Glutamatergic neuron (in vitro differentiated cells): ENCODE measurements at places on chromosomes 3 and 15. TPM values are rescaled to one million over a fixed set of nuclear protein-coding genes. Genes with fewer than 3 reads are reported as not detected.
A peak's percentile ranks its signal among the peaks of the same experiment; 100 is the strongest.

GRCh38 chr3:138078901-138079344, 36.5 kb downstream of the DZIP1L start:
- no peaks in the 10 kb centered on the region for H3K36me3 ChIP-seq
- H3K4me1 ChIP-seq = no peaks in the 10 kb centered on the region
- H3K27ac ChIP-seq = no peak overlapping the region
- no peaks in the 10 kb centered on the region for H3K27me3 ChIP-seq

Gene NR2E3
- 0.69 TPM for total RNA-seq

Gene GNAT1
- total RNA-seq = not detected

GRCh38 chr3:132464066-132464465, 46.8 kb downstream of the DNAJC13 start:
- H3K36me3 ChIP-seq = peaks cover 4% of the 10 kb centered on the region
- no peak overlapping the region for H3K4me3 ChIP-seq
- peaks cover 10% of the 10 kb centered on the region for H3K4me1 ChIP-seq
- no peak overlapping the region for H3K27ac ChIP-seq
- DNase-seq = no peak

GRCh38 chr15:41017066-41017735, 63.9 kb downstream of the CHAC1 start:
- DNase-seq = no peak
- H3K27me3 ChIP-seq = no peaks in the 10 kb centered on the region
- H3K4me1 ChIP-seq = no peaks in the 10 kb centered on the region
- H3K36me3 ChIP-seq = no peaks in the 10 kb centered on the region
- H3K27ac ChIP-seq = no peak overlapping the region
- no peak overlapping the region for H3K4me3 ChIP-seq

DNA sequence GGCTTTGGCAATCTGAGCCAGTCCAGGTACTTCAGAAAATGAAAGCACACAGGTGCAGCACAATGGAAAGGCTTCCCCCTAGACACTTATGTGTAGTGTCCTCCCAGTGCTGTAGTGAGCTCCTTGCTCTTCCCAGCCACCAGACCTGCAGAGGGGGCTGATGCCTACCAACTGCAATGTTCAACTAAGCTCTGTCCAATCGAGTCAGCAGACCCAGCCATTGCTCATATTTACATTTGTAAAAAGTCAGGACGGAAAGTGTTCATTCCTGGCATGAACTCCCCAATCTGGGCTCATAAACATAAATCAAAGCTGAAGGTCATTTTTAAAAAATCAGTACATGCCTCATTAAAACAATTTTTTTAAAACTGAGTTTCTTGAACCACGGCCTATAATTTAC, 73.0 kb downstream of the FOXP1 start:
- H3K27me3 ChIP-seq = no peaks in the 10 kb centered on the region
- DNase-seq = no peak
- H3K27ac ChIP-seq = no peak overlapping the region
- H3K36me3 ChIP-seq = no peaks in the 10 kb centered on the region

Gene MAP1A
- 301 TPM for total RNA-seq

DNA sequence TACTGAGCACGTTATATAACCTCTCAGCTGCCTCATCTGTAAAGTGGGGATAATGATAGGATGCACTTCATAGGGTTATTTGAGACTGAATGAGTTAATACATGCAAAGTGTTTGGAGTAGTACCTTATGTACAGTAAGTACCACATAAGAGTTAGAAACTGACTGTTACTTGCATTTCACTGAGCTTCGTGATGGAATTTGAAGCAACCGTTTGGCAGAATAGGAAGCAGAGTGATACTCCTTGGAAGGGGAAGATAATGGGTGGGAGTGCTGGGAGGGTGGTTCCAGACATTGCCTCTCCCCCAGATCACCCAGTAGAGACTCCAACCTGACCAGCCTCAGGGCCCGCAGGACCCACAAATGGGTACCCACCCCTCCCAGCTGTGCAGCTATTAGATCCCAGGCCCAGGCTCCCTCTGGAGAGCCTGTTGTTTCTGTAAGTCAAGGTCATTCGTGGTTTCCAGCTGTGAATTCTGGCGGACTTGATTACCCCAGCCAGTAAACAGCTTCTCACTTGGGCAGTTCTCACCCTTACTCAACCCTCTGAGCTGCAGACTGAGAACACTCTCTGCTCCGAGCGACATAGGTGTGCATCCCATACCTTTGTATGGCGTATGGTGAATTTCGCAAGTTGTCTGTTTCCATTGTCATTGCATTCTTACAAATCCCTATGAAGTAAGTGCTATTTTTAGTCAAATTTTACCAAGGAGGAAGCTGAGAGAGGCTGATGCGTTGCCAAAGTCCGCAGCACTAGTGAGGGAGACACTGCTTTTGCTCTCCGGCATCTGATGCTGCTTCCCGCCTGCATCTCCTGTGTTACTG, 11.1 kb downstream of the ALPK3 start:
- peaks cover 5% of the 10 kb centered on the region for H3K36me3 ChIP-seq
- peaks cover 7% of the 10 kb centered on the region for H3K4me1 ChIP-seq
- DNase-seq = no peak
- H3K27ac ChIP-seq = no peak overlapping the region

Gene C3orf20
- total RNA-seq = not detected

DNA sequence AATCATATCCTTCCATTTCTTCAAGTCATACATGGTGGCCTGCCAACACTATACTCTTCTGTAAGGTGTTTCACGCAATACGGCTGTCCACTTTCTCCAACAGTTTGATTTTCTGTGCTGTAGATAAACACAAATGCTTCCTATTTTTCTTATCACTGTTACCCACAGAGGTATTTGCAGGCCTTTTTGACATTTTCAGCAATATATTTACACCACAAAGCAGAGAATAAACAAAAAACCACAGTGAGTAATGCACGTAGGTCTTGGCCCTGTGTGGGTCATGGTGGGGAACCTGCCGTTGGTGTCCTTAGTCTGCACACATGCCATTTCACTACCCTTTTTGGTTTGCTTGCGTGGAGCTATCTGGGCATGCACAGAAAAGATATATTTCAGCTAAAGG, 59.5 kb downstream of the LRRC28 start:
- peaks cover 4% of the 10 kb centered on the region for H3K27me3 ChIP-seq
- DNase-seq = no peak
- peaks cover 18% of the 10 kb centered on the region for H3K36me3 ChIP-seq
- H3K27ac ChIP-seq = no peak overlapping the region

Gene UBE2E1
- total RNA-seq = 74.2 TPM

- H3K27ac ChIP-seq = no peak overlapping the region
- no peak overlapping the region for H3K4me3 ChIP-seq
- no peaks in the 10 kb centered on the region for H3K36me3 ChIP-seq
Measured at GRCh38 chr3:17515445-17516234, 226.8 kb downstream of the TBC1D5 start.

Gene PYDC2
- total RNA-seq = not detected

DNA sequence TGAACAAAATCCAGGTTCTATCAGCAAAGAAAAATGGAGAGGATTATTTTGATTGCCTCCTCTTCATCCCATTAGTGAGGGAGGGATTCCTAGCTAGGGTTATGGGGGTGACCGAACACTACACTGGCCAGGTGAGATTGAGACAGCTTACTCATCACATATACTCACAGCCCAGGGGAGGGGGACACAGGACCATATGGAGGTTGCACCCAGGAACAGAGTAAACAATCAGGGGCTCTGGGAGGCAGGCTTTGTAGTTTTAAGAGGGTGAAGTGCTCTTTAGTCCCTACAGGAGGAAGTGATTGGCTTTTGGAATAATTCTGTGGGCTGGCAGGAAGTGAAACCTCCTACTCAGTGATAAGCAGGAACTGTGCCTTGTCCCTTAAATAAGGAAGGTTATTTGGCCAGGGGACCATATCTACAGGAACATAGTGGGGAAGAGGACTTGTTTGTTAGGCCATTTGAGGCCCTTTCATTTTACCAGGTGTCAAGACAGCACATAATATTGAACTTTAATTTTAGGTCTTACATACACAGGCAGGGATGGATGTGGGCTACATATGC, 17.5 kb upstream of the KCTD6 start:
- H3K4me1 ChIP-seq = peaks cover 12% of the 10 kb centered on the region
- H3K27ac ChIP-seq = no peak overlapping the region
- no peak overlapping the region for H3K4me3 ChIP-seq
- peaks cover 4% of the 10 kb centered on the region for H3K36me3 ChIP-seq

DNA sequence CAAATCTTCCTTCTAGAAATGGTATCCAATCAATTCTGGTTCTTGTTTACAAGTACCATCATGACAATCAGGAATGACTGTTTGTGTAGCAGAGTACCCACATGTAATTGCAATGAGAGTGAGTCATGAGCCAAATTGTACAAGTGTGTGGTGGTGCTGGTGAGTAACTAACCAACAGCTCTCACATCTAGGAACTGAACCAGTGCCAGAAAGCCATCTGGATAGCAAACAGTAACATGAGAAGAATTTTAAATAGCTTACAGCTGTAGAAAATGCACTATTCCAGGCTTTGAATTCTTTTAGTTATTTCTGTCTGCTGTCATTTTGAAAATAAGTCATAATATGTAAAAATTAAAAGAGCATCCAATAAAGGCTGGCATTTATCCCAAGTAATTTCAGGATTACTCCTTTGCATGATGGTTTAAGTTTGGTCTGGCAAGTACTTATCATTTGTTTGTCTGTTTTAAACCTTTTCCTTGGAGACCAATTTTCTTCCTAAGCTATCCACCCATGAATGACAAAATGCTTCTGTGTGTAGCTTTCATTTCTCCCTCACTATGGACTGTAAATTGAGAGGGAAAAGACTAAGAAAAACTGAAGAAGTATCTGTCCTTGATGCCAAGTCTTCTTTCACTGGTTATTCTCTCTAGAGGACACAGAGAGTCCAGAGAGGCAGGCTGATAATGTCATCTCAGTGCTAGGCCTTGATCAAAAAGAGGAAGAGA, 60.0 kb downstream of the PIK3CB start:
- peaks cover 8% of the 10 kb centered on the region for H3K4me1 ChIP-seq
- no peak for DNase-seq
- H3K27ac ChIP-seq = no peak overlapping the region
- H3K4me3 ChIP-seq = no peak overlapping the region
- no peaks in the 10 kb centered on the region for H3K27me3 ChIP-seq
- H3K36me3 ChIP-seq = no peaks in the 10 kb centered on the region

DNA sequence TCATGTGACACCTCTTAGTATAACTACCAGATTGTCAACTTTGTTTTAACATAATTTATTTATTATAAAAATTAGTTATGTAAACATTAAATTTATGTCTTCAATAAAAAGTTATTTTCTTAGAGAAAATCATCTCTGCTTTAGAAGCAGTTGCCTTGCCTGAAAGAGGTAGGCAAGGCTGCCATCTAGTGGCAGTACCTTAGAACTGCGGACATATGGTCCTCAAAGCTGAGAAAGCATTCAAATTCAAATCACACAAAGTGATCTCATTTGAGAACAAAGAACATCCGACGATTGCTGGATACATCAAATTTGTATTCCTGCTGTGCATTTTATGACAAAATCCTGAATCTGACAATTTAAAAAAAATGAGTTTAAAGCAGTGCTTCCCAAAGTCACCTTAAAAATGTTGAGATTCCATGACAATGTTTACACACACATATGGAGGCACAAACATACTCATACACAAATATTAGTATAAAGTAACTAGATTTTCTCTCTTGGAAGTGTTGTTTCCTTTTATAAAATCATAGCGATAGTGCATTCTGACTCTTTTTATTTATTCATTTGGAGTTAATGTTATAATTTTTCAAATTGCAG, 617.4 kb downstream of the CADM2 start:
- peak; percentile 76 for DNase-seq
- H3K27me3 ChIP-seq = no peaks in the 10 kb centered on the region
- no peak overlapping the region for H3K4me3 ChIP-seq
- H3K36me3 ChIP-seq = no peaks in the 10 kb centered on the region
- peak overlapping the region; percentile 79 for H3K27ac ChIP-seq

- H3K4me1 ChIP-seq = no peaks in the 10 kb centered on the region
- no peak overlapping the region for H3K27ac ChIP-seq
- H3K4me3 ChIP-seq = no peak overlapping the region
- peaks cover 2% of the 10 kb centered on the region for H3K27me3 ChIP-seq
Measured at GRCh38 chr3:71101626-71102025, 481.9 kb downstream of the FOXP1 start.

DNA sequence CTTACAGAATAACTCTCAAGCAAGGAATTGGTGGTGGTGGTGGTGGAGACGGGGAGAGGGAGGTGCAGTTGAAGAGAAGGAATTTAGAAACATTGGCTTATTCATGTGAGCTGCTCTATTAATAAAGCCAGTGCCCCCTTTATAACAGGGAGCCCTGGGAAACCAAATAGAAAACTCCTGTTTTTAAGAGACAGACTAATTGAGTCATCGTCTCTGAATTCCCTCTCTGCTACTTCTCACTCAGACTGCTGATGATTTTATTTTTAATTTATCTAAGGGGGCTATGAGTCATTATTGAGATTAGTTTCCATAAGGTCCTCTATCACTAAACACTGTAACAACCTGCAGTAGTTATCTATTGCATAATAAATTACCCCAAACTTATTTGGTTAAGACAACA, 145.9 kb upstream of the GALNT15 start:
- no peak overlapping the region for H3K4me3 ChIP-seq
- H3K27ac ChIP-seq = no peak overlapping the region
- H3K36me3 ChIP-seq = no peaks in the 10 kb centered on the region

GRCh38 chr3:136626493-136626892, 125.7 kb downstream of the STAG1 start:
- no peaks in the 10 kb centered on the region for H3K27me3 ChIP-seq
- DNase-seq = no peak
- no peak overlapping the region for H3K4me3 ChIP-seq
- H3K27ac ChIP-seq = no peak overlapping the region
- no peaks in the 10 kb centered on the region for H3K4me1 ChIP-seq

Gene CLRN1
- total RNA-seq = not detected

GRCh38 chr3:155648013-155648591, 96.8 kb downstream of the PLCH1 start:
- H3K4me3 ChIP-seq = no peak overlapping the region
- no peak for DNase-seq
- H3K27me3 ChIP-seq = no peaks in the 10 kb centered on the region
- H3K4me1 ChIP-seq = no peaks in the 10 kb centered on the region
- no peak overlapping the region for H3K27ac ChIP-seq

DNA sequence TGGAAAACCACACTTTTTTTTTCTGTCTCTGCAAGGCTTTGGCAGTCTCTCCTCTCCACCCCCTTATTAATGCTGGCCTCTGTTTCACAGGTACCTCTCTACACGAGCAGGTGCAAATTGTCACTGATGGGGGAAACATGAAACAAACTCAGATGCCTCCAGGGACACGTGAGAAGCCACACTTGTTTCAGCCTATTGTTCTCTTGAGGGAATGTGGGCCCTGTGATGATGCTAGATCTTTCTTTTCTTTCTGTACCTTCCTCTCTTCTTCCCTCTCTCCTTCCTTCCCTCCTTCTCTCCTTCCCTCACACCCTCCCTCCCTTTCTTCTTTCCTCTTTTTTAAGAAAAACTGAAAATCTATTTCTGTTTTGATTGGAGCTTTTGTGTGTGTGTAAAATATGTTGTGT, 5.7 kb upstream of the BLM start:
- H3K27me3 ChIP-seq = no peaks in the 10 kb centered on the region
- no peaks in the 10 kb centered on the region for H3K36me3 ChIP-seq
- no peaks in the 10 kb centered on the region for H3K4me1 ChIP-seq
- no peak overlapping the region for H3K4me3 ChIP-seq
- H3K27ac ChIP-seq = no peak overlapping the region

Gene FRMD5
- total RNA-seq = 43.8 TPM
